CD4-positive, alpha-beta T cell (primary cell): ENCODE measurements at places on chromosomes 13 and 19.

DNA sequence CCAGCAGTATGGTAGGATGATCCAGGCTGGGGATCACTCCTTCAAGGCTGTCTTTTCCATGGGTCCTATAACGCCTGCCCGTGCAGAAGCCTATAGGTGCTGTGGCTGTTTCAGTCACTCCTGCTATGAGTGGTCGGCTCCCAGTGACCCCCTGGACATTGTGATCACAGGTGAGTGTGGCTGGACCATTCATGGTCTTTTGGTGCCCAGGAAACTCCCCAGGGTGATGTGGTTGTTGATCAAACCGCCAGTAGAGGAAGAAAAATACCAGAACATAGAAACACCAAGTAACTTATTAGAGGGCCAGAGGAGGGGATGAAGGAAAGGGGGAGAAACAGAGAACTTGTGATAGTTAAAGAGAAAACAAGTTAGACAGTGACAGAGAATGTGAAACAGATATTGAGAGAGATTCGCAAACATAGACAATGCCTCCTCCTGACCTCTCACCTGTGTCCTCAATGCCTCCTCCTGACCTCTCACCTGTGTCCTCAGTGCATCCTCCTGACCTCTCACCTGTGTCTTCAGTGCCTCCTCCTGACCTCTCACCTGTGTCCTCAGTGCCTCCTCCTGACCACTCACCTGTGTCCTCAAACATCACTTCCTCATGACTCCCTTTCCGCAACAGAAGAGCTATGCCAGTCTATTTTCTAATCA, 19.4 kb downstream of the LAIR2 start:
- DNase-seq, result no peak

GRCh38 chr13:101570410-101570809, 117.9 kb downstream of the ITGBL1 start:
- no peak for DNase-seq

- no peak for DNase-seq
These were observed 21.5 kb upstream of the SGCG start for GRCh38 chr13:23159205-23159759.

DNA sequence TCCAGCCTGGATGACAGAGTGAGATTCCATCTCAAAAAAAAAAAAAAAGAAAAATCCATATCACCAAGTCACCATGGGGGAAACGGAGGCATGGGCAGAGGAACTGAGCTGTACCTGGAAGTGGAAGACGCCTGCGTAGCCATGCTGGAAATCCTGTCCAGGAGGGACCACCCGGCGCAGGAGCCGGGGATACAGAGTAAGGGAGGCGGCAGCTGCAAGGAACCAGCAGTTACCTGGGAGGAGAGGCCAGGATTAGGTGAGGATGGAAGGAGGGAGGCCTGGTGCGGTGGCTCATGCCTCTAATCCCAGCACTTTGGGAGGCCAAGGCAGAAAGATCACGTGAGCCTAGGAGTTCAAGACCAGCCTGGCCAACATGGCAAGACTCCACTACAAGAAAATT, 2.0 kb downstream of the CAPN12 start:
- no peak for DNase-seq

GRCh38 chr13:32984857-32985626, 31.2 kb upstream of the KL start:
- DNase-seq, result no peak

GRCh38 chr13:39893808-39894207, 238.3 kb downstream of the COG6 start:
- no peak for DNase-seq

DNA sequence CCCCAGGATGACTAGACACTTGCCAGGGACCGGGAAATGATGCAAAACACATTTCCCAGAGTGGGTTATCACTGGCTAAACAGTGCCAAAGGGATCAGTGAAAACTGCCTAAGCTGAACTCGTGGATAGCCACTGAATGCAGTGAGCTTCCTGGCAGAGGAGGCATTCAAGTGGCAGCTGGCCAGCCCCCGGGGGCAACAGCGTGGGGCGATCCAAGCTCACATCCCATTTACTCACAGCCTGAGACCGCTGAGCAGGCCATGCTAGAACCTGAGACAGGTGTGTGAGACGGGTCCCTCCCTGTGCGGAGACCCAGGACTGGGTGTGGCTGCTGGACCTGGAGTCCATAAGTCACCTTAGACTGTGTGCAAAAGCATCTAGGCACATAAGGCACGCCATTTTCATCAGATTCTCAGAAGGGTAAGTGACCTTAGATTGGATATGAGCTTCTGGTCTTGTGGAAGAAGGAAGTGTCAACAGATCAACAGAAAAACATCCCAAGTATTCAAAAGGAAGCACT, 51.9 kb upstream of the SLC15A1 start:
- DNase-seq, result no peak

DNA sequence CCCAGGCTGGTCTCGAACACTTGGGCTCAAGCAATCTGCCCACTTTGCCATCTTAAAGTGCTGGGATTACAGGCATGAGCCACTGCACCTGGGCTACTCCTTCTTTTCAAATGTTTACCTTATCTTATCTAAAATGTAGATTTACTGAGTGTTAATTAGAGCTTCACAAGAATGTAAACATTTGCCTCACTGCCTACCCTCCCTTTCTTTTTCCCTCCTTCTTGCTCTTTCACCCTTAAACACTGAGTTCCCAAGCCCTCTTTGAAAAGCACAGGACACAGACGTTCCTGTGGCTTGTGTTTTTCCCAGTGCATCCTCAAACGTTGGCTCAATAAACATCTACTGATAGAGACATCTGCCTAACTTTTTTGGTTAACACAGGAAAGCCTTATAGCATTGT, 32.7 kb upstream of the CYSLTR2 start:
- no peak for DNase-seq

GRCh38 chr19:58304748-58305064, 471 bp upstream of the ERVK3-1 start:
- DNase-seq, result no peak

GRCh38 chr13:49000247-49000646, 24.5 kb downstream of the FNDC3A start:
- DNase-seq, result no peak

GRCh38 chr19:48833977-48834376, 2.3 kb downstream of the HSD17B14 start:
- DNase-seq, result no peak
